ENCODE measurements at places on chromosomes 7 and 10.

- DNase-seq: no peak
Observed at GRCh38 chr7:158161194-158161593, 426.4 kb downstream of the PTPRN2 start.

DNA sequence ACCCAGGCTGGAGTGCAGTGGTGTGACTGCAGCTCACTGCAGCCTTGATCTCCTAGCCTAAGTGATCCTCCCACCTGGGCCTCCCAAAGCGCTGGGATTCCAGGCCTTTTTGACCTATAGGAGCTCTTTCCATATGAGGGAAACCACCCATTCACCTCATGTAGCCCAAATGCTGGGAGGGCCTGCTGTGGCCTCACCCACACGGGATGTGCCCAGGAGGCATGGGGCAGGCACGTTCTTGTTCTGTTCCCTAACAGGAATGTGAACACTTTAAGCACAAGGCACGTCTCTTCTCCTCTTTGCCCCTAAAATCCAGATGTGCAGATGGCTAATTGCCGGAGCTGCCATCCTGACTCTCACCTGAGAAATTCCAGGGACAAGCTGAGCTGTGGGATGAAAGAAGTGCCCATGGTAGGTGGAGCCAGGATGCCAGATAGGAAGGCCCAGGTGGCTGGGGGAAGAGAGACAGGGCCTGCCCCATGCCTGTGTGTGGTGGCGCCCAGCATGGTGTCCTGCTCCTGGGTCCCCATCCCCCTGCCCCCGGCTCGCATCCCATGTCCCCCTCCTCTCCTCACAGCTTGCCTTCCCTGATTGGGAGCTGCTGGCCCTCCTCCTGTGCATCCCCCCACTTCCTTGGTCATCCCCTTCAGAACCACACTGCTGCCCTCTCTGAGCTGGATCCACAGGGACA lies 17.3 kb downstream of the CAMK2B start:
- DNase-seq: no peak

DNA sequence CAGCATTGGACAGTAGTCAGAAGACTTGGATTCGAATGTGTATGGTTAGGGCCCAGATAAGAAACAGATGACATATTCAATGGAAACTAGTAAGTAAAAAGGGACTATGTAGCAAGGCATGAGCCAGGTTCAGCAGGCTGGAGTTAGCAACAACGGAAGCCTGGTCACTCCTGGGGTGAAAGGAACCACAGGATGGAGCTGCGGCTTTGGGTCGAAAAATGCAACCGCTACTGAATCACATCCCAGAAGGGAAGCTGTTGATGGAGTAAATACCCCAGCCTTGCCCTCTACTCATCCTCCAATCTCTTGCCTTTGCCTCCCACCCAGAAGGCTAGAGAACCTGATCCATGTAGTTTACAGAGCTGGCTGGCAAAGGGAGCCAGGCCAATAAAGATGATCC lies 37.5 kb upstream of the EGR2 start:
- DNase-seq: peak; percentile 76

- DNase-seq: no peak
Observed at GRCh38 chr10:121081306-121081705, 230.1 kb downstream of the WDR11 start.

DNA sequence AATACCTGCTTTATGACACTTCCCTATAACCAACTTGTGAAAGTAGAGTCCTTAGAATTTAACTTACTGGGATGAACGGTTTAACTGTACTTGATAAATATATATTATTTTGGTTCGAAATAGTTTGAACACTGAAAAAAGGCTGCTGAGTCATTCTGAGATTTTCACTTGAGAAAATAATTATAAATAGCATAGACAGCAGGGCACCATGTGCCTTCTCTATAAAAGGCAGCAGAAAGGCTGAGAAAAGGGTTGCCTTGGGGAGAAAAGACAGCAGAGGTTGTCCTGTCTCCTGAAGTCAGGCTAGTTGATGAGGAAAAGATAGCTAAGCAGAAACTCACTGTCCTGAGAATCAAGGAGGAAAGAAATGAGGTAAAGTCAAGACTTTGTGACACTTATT lies 92.4 kb downstream of the CTTNBP2 start:
- no peak for DNase-seq

DNA sequence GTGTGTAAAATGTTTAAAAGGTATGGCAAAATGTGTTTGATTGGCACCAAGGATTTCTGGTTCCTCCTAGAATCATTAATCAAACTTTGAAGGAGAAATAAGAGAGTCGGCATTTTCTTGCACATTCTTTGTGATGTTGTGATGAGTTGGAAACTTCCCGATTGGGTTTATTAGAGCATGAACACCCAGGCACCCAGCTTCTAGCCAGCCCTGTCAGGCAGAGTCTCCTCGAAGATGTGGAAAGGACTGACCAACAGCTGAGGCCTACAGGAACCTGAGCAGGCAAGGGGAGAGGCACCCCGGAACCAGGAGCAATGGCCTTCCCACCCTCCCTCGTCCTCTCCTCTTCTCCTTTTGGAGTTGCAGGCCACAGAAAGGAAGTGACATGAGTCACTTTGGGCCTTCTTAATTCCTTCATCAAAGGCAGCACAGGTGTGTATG lies 68.7 kb downstream of the EGFR start:
- DNase-seq: no peak

GRCh38 chr7:24395512-24395911 lies 111.5 kb downstream of the NPY start:
- no peak for DNase-seq

DNA sequence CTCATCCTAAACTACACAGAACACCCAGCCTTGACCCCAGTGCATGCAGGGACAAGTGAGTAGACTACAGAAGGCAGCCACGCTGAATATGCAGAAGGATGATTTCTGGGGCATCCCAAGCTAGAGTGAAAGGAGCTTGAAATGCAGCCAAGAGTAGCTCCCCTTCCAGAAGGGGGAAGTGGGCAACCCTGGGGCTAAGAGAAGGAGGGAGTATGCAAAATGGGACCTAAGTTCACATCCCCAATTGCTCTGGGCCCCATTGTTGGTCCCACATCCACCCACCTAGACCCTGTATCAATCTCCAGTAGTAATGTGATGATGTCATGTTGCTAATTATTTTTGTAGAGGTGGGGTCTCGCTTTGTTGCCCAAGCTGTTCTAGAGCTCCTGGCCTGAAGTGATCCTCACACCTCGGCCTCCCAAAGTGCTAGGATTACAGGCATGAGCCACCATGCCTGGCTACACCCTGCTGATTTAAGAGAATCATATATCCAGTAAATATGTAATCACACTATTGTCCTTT lies 5.6 kb upstream of the PSTK start:
- DNase-seq: no peak

- DNase-seq: no peak
Observed at GRCh38 chr10:75982611-75983369, 551.4 kb downstream of the LRMDA start.

DNA sequence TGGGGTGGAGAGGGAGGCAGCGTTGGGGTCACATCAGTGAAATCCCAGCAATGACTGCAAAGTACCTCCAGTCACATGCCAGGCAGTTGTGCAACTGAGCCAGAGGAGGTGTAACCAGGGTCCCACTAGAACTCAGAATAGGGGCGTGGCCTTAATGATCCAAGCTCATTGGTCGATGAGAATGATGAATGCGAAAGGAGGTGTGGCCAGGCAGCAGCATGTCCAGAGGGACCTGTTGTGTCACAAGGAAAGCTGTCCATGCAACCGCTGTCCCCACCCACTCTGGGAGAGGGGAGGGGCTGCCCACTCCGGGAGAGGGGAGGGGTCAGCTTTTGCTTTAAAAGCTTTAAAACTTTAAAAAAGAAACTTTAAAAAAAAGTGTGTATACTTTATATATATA lies 25.3 kb upstream of the MTPAP start:
- DNase-seq: peak; percentile 19

GRCh38 chr10:47088656-47089354 lies 177.6 kb downstream of the PTPN20 start:
- DNase-seq: no peak

DNA sequence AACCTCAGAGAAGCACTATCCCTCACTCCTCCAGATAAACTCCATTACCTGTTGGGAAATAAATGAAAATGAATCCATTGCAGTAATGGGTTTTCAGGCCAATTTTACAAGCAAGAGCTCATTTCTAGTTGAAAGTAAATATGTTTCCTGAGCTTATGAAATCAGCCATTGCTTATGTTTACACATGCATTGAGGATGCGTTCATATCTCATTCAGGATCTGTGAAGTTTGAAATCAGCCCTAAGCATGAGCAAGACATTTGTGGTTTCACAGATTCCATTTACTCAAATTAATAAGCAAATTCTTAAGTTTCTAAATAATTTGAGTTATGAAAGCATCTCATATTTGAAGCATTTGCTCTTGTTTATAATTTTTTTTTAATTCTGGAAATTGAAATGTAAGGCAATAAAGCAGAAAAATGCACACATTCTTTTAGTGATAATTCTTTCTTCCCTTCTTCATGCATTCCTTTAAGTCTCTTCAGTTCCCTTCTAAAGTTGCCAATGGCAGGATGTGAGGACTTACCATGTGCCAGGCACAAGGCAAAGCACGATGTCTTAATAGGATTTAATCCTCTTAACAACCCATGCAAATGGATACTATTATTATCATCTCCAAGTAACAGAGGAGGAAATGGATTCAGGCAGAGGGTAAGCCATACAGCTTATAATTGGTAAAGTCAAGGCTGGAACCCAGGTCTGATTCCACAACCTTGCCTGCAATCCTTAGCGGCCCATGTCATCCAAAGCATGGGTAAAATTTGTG lies 35.0 kb upstream of the CTTNBP2 start:
- no peak for DNase-seq

DNA sequence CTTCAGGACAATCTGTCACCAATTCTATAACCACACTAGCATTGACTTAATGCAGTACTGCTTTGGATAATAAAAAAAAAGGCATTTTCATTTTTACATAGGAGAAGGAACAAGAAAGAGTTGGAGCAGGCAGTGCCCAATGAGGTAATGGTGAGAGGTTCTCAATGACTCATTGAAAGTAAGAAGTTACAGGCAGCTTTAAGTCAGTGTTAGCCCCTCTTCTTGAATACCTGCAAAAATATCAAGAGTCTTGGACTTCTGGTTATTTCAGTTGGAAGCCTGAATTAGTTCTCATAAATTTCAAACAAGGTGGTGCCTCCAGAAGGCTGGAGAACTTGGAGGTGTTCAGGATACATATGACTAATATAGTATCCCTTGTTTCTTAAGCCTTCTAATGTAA lies 422.5 kb downstream of the HTR7 start:
- no peak for DNase-seq

GRCh38 chr7:116356333-116356965 lies 143.1 kb upstream of the CAV2 start:
- no peak for DNase-seq

DNA sequence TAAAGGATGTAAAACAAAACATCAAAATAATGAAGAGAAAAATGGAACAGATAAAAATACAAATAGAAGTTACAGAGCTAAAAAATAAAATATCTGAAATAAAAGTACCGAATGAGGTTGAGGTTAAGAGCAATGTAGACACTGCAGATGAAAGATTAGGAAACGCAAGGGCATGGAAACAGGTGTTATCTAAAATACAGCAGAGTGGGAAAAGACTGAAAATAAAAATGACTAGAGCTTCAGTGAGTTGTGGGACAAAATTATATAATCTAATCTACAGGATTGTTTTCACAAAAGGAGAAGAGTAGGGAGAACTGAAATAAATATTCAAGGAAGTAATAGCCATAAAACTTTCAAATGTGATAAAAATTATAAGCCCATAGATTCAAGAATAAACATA lies 123.8 kb downstream of the PTEN start:
- no peak for DNase-seq

DNA sequence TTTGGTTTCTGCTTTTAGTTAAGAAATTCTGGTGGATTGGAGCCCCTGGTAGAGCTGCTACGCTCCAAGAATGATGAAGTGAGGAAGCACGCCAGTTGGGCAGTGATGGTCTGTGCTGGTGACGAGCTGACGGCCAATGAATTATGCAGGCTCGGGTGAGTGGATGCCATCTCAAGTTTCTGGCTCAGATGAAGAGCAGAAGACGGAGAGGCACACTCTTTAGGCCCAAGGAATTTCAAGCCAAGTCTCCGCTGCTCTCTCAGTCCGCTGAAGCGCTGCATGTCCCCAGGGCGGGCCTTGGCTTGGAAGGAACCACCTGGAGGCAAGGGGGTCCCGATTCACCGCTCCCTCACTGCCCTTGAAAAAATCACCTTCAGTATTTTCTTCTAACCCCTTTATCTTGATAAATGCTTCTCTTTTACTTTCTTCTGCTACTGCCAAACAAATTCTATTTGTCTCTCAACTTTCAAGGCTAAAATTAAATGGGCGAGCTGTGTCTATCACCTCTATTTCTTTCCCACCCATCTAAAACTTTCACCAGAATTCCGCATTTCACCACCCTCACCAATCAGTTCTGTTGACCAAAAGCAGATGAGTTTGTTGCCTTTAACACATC lies 74.2 kb downstream of the ARMC3 start:
- no peak for DNase-seq
